Astrocyte of the spinal cord (primary cell): ENCODE measurements at places on chromosomes 4 and X.
A peak's percentile ranks its signal among the peaks of the same experiment; 100 is the strongest.

DNA sequence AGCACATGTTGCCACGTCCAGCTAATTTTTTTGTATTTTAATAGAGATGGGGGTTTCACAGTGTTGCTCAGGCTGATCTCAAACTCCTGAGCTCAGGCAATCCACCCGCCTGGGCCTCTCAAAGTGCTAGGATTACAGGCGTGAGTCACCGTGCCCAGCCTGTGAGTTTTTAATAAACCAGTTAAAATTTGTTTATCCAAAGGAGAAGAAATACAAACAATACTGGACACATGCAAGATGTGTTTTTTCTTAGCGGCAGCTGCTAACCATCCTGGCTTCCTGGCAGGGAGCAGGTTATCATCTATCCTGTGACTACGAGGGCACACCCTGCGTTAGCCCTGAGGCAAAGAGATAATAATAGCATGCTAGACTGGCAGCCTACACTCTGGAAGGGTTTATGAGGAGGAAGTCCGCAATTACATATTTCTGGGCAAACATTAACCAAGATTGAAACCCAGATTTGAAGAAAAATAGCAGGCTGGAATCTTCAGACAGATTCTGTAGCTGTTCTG, 191.4 kb downstream of the SPRY1 start:
- DNase-seq = peak; percentile 63

- DNase-seq = no peak
Measured at GRCh38 chr4:150039274-150040127, 38.7 kb upstream of the DCLK2 start.

DNA sequence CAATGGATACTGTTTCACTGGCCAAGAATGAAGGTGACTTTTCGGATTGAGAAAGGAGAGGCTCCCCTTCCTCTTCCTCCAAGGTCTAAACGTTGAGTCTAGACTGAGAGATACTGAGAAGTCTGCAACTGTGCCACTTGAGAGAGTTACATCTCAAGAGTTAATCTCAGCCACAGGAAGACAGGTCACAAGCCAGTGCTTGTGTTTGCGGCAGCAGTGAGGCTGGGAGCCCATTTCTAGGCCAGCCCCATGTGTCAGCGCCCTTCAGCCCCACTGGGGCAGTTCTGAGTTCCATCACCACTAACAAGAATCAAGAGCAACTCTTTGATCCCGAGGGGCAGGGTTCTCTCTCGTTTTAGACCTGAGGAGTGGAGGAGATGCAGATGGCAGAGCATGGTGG, 7.3 kb upstream of the SEC24D start:
- DNase-seq = no peak

GRCh38 chrX:140764401-140764919, 54.9 kb downstream of the LINC00632 start:
- peak; percentile 44 for DNase-seq

DNA sequence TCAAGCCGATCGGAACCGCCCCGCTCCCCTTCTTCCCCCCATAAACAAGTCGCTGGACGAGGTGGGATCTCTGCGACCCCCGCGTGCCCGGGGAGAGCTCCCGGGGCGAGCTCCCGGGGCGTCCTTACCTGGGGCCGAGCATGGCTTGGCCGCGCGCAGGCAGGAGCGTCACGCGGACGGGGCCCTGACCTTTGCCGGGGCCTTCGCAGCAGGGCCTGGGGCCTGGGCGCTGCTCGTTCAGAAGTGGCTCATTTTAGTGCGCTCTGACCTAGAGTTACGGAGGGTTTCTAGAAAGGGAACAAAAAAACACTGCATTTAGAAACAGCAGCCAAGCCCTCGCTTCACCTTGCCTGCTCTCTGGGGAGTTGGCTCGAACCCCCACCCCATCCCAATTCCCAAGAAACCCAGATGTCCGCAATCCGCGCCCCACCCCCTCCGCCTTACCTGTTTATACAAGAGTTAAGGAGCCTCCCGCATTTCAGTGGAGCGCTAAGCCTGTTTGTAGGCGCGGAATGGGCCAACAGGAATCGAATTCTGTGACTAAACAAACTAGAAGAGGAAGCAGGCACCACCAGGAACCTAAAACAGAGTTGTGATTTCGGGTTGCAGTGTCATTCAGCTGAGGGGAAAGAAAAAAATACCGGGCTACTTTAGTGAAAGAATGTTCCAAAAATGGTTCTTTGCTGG, 814 bp upstream of the RBM47 start:
- DNase-seq = no peak

DNA sequence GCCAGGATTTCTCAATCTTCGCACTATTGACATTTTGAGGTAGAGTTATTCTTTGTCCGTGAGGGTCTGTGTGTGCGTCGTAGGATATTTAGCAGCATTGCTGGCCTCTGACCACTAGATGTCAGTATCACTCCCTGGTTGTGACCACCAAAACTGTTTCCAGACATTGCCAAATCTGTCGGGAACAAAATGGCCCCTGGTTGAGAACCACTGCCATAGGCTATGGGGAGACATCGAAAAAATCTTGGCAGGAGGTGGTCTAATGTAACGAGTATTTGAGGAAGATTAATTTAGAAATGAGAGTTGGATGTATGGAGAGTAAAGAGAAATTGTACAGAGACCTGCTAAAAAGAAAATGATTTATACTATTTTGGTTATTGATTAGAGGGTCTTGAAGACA, 108.4 kb downstream of the DOCK11 start:
- peak; percentile 55 for DNase-seq

- DNase-seq = no peak
Measured at GRCh38 chr4:184994623-184995010, 23.7 kb upstream of the HELT start.

GRCh38 chr4:155722816-155723499, 35.9 kb upstream of the GUCY1B1 start:
- peak; percentile 23 for DNase-seq

DNA sequence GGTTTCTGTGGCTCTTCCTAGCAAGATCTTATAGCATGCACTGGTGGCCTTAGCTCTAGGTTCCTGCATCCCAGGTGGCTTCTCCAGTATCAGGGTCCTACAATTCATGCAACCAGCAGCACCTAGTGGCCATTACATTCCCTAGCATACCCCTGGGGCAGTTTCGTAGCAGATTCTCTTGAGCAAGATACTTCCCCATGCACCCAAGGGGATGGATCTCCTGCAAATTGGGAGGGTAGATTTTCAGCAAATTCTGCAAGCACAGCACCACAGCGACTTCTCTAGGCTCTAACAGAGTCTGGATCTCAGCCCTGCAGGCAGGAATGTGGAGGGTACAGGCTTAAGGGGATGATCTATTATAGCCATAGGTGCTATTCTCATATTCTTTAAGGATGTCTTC, 13.1 kb upstream of the SLC9B1 start:
- DNase-seq = peak; percentile 23
